Stimulated activated CD4-positive, alpha-beta T cell treated with anti-CD3 and anti-CD28 coated beads, Interleukin-2, amount 100 ng/mL, for 24 hours (primary cell): ENCODE measurements at places on chromosomes 11 and 22.

GRCh38 chr11:46361283-46362155 is 14.3 kb downstream of the DGKZ start:
- DNase-seq = peak; percentile 71

DNA sequence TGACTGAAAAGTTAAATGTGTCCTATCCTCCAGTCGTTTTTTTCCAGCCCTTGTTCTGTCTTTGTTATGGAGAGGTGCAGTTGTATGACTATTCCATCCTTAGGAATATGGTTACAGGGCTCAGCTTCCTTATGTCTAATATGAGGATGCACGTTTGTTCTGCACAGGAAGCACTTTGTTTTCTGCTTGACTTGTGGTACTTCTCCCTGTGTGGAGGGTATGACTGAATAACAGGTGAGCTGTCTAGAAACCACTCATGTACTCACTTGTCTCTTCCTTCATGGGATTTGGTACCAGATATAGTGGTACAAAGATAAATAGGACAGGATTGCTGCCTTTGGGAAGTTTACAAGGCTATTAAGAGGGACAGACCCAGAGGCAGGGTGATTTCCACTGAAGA is 17.4 kb downstream of the CABIN1 start:
- DNase-seq = no peak

DNA sequence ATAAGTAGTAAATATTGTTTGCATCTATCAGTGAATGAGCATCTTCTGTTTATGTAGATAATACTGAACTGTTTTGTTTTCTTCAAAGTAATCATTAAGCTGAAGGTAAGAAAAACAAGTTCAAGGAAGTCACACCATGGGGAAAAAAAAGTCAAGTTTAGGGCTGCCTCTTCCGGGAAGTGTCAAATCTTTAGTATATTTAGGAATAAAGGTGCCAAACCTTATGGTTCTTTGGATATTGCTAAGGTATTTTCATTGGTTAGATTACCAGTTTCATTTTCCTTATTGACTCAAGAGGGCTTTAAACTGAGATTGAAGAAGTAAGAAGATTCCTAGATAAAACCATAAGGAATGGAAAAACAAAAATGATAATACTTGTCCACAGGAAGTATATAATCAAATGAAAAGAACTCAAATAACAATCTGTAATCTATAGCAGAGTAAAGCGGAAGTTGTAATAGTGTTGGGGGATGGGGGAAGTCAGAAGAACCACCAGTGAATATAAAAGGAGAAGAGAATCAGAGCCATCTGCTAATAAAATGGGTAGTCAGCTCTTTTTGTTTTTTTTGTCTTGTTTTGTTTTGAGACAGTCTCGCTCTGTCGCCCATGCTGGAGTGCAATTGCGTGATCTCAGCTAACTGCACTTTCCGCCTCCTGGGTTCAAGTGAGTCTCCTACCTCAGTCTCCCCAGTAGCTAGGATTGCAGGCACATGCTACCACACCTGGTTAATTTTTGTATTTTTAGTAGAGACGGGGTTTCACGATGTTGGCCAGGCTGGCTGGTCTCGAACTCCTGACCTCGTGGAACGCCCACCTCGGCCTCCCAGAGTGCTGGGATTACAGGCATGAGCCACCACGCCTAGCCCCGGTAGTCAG is 2.3 kb downstream of the ATM start:
- peak; percentile 49 for DNase-seq

GRCh38 chr11:21761000-21761399 is 431.9 kb upstream of the ANO5 start:
- no peak for DNase-seq

- DNase-seq = no peak
Observed at GRCh38 chr11:203945-204586, 3.1 kb downstream of the BET1L start.

- no peak for DNase-seq
Observed at GRCh38 chr11:122068141-122068540, 47.9 kb downstream of the BLID start.

DNA sequence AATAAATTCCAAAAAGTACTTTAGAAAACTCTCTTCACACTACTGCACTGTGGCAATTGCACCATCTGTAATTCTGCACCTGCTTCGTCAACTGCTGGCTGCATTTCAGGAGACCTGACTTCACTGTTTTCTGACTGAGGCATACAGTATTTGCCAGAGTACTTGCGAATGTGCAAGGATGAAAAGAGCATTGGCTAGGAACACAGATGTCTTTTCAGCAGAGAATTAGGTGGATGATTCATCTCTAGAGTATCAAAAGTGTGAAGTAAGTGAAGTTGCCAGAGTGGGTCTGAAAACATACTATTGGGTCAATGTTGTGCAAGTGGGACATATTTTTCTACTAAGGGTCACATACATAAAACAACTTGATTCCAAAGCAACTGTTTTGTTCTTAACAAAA is 427.5 kb upstream of the CCDC90B start:
- DNase-seq = no peak

GRCh38 chr11:44008088-44008501 is 39.7 kb upstream of the ACCSL start:
- no peak for DNase-seq

DNA sequence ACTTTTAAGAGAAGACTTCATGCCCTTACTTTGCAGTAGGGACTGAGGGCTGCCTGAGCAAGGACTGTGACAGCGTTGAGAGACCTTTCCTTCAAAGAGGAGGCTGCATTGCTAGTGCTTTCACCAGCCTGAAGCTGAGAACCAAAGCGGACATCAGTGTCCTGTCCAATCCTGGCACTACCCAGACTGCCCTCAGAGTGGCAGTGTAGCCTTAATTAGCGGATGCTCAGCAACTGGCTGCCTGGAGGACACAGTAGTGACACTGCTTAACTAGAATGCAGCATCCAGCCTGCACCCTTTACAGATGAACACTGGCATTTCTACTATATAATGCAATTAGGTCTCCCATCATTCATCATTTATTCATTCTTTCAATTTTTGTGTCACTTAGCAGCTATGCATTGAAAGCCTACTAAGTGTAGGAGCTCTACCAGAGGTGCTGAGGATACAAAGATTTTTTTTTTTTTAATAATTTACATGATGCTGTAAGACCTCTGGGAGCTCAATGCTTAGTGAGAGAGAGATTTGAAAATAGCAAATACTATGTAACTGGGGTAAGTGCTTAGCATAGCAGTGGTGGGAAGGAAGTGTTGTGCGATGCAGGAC is 36.9 kb upstream of the SLC36A4 start:
- peak; percentile 69 for DNase-seq

GRCh38 chr11:31106968-31107576 is 262.5 kb downstream of the DCDC1 start:
- peak; percentile 45 for DNase-seq

DNA sequence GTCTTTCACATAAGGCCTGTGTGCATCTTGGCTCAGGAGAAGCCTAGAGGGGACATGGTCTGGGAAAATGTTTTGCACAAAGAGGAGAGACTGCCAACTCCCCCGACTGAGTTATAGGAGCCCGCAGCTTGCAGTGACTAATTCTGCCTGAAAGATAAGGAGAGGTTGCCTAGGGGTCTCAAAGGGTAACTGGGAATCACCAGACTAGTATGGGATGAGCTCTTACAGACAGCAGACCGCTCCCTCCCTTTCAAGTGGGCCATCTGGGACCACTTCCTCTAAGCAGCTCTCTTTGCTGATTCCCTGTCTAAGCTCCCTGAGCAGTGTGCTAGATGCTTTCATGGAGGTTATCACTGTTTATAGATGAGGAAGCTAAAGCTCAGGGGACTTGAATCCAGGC is 105.1 kb downstream of the TENM4 start:
- no peak for DNase-seq

DNA sequence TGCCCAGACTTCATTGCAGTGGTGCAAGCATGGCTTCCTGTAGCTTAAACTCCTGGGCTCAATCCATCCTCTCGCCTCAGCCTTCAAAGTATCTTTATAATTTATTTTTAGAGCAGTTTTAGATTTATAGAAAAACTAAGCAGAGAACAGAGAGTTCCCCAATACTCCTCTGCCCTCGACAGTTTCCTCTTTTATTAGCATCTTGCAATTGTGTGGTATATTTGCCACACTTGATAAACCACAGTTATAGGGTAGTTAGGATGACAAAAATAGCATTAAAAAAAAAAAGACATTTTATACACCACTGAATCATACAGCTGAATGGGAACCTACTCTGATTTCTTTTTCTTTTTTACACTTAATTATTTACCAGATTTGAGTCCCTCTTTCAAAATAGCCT is 31.2 kb downstream of the MS4A2 start:
- DNase-seq = no peak

GRCh38 chr22:27780161-27780575 is 21.4 kb downstream of the MN1 start:
- DNase-seq = no peak

GRCh38 chr11:46607516-46607915 is 9.5 kb downstream of the HARBI1 start:
- DNase-seq = no peak

DNA sequence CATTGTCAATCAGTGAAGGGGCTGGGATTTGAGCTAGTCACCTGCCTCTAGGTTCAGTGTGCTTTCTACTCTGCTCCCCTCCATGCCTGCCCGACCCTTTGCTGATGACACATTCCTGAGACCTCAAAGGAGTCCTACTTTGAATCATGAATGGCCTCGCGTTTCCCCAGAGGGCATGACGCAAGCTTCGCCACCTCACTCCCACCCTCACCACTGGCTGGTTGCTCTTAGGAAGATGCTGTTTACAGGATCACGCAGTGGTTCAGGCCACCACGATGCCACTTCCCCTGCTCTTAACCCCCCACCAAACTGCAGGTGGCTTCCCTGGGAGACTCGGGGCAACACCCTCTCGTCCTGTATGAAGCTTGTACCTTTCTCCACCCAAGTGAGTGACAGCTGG is 62.9 kb upstream of the B3GAT1 start:
- no peak for DNase-seq

GRCh38 chr11:96373826-96374225 is 15.9 kb downstream of the CCDC82 start:
- DNase-seq = no peak

DNA sequence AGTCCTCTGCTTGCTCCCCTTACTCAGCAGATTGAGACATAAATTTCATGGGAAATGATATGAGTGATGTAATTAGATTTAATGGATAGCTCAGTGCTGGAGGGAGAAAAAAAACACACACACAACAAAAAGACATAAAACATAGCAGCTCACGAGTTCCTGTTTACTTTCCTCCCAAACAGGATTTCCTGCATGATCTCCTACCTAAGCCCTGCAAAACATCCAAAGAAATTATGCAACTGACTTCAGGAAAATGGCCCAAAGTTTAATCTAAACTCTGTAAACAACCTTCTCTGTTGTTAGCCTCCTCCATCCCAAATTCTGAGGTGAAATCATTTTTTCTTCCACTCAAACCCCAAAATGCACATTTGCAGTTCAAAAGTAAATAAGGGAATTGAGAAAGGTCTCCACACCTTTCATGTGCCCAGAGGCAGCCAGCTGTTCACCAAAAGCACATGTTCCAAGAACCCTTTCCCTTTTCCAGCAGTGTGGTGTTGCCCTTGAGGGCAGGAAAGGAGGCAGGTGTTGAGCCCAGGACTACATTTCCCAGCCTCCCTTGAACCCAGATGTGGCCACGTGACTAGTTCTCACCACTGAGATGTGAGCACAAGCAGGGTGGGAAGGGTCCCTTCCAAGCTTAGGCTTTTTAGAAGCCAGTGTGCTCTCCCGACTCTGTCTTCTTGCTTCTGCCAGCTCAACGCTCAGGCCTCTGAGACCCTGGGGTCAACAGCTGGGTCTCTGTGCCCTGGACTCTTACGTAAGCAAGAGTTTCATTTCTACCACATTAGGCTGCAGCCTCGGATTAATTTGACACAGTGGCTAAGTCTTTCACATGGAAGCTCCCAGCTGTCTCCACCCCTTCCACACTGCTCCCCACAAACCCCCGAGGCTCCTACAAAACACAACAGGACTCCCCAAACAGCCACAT is 301.2 kb downstream of the CTTN start:
- DNase-seq = no peak

DNA sequence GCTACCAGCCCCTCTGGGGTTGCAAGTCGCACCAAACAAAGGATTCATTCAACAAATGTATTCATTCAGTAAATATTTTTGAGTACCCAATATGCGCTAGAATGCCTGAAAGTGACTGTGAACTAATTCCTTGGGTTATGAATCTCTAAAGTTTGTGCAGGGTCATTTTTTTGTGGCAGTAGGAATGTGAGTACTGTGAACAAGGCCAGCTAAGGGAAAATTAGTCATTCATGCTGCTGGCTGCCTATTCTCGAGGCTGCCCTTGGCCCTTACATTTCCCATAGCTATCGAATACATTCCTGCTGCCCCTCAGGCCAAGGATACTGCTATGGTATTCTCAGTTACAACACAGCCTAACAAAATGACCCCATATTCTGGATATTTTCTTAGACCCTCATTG is 141.6 kb downstream of the TRPC6 start:
- no peak for DNase-seq

DNA sequence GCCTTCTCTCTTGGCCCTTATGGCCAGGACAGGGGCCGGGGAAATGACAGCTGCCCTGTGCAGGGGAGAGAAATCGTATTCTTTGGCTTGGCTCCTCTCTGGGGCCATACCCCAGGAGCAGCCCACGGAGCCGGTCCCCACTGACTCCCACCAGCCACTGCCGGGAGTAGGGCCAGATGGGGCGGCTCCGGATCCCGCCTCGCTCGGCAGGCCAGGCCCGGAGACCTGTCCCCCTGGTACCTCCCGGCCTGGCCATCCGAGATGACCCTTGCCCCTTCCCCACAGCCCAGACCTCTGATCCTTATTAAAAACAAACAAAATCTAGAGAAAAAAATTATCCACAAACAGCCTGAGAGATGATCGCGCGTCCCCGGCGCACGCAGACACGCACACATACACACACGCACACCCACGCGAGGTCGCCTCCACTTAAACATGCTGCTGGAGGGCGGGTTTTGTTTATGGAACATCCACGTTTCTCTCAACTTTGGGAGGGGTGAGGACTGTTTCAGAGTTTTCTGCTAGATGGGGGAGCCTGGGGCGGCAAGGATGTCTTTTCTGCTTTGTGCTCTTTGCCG is 59.1 kb downstream of the IGLL1 start:
- no peak for DNase-seq

GRCh38 chr11:131504199-131504949 is 134.0 kb downstream of the NTM start:
- no peak for DNase-seq

GRCh38 chr11:110463153-110463552 is 33.4 kb downstream of the FDX1 start:
- peak; percentile 27 for DNase-seq

GRCh38 chr11:96272529-96273222 is 70.3 kb downstream of the MAML2 start:
- no peak for DNase-seq

DNA sequence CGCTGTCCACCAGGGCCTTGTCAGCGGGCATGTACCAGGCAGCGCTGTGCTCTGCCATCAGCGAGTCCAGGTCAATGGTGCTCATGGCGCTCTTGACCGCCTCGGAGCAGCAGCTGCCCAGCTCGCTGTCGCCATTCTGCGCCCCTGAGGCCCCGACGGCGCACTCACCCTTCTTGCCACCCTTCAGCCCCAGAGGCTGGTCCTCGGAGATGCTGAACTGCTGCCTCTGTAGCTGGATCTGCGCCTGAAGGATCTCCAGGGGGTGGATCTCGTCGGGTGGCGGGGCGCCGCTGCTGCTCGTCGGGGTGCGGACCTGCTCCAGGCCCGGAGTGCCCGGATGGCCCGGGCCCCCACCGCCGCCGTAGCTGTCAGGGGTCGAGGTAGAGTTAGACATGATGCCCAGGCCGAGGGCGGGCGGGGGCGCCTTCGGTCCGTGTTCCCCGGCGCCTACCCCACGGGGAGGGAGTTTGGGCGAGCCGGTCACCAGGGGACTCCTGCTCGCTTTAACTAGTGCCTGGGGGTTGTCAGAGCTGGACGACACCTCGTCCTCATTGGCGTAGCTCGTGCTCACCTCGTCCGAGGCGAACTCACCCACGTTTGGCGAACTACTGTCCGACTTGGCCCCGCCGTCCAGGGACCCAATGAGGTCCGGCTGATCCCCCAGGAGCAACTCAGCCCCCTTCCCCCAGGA is 4.6 kb downstream of the MN1 start:
- DNase-seq = no peak
